ENCODE measurements at places on chromosomes 16 and 17. TPM values are rescaled to one million over a fixed set of nuclear protein-coding genes. Genes with fewer than 3 reads are reported as not detected.

GRCh38 chr16:50610331-50611262, 62.4 kb downstream of the NKD1 start:
- H3K36me3 ChIP-seq, result no peaks in the 10 kb centered on the region
- no peaks in the 10 kb centered on the region for H3K4me1 ChIP-seq
- no peaks in the 10 kb centered on the region for H3K27me3 ChIP-seq

DNA sequence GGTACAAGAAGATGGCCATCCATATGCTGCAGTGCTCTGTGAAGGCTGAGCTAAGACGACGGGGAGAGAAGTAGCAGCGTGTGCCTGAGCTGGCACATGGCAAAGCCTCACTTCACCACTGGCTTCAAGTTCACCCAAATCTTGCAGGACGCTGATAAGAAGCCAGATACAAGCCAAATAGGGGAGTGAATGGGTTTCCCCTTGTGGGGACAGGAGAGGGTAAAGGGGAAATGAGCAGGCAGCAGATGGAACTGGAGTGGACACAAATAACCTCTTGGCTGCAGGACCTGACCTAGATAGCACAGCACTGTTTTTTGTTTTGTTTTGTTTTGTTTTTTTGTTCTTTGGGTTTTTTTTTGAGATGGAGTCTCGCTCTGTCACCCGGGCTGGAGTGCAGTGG, 21.0 kb upstream of the PITPNA start:
- H3K36me3 ChIP-seq, result no peaks in the 10 kb centered on the region
- no peak overlapping the region for H3K27ac ChIP-seq
- H3K27me3 ChIP-seq, result no peaks in the 10 kb centered on the region
- no peak overlapping the region for H3K4me3 ChIP-seq

GRCh38 chr16:79598063-79598347, 2.5 kb downstream of the MAF start:
- H3K27ac ChIP-seq, result peak overlapping the region; percentile 8
- DNase-seq, result no peak
- peak overlapping the region; percentile 52 for H3K4me3 ChIP-seq

DNA sequence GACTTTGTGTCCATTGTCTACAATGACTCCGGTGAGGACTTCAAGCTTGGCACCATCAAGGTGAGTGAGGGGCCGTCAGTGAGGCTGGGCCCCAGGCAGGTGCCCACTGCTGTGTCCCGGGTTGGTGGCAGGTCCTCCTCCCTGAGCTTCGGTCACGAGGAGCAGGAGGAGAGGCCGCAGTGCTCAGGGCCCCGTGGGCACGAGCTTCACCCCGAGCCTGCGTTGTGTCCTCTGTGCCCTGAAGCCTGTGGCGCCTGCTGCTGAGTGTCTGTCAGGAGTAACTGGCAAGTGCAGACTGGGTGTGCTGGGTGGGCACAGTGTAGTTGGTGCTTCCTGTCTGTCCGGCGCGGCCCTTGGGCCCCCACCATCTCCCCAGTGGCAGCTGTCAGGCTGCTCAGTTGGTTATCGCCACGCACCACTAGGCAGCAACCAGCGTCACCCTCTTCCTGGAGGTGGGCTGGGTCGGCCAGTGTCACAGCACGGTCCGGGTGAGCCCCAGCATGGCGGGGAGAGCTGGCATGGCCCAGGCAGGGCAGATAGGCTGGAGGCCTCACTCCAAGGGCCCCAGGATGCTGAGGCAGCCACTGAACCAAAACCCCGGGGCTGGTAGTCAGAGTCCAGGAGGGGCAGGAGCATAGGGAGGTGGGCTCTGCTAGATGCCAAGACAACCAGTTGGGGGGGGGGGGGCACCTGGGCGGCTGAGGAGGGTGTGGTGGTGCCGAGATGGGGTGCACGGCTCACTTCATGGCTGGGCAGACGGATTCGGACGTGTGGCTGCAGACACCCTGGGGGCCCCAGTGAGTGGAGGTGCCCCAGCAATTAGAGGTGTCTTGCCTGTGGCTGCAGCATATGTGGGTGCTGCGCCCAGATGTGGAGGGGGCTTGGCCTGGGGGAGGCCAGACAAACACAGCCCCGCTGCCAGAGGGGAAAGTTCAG, 39.3 kb downstream of the TSC2 start:
- no peak overlapping the region for H3K27ac ChIP-seq
- H3K36me3 ChIP-seq, result peaks cover 48% of the 10 kb centered on the region
- H3K4me3 ChIP-seq, result no peak overlapping the region
- no peak for DNase-seq

DNA sequence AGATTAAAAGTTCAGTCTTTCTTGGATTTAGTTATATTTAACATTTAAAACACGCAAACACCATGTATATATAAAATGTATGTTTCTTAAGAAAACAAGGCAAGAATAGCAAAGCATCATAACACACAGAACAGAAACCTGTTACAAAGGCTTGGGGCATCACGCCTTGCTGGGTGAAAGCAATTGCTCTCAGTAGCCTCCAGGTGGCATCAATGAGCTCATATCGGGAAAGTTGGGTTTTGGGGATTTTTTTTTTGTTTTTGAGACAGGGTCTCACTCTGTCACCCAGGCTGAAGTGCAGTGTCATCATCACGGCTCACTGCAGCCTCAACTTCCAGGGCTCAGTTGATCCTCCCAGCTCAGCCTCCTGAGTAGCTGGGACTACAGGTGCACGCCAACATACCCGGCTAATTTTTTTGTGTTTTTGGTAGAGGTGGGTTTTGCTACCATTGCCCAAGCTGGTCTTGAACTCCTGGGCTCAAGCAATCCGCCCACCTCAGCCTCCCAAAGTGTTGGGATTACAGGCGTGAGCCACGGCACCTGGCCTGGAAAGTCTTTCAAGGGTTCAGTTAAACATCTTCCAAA, 56.9 kb downstream of the CYB5D2 start:
- no peak overlapping the region for H3K27ac ChIP-seq
- peaks cover 25% of the 10 kb centered on the region for H3K36me3 ChIP-seq
- no peaks in the 10 kb centered on the region for H3K4me1 ChIP-seq
- H3K4me3 ChIP-seq, result no peak overlapping the region

- peak; percentile 85 for DNase-seq
- H3K27me3 ChIP-seq, result no peaks in the 10 kb centered on the region
- no peaks in the 10 kb centered on the region for H3K4me1 ChIP-seq
- no peak overlapping the region for H3K27ac ChIP-seq
These were observed 172.6 kb downstream of the CDK5R1 start for GRCh38 chr17:32659419-32659842.

- H3K36me3 ChIP-seq, result no peaks in the 10 kb centered on the region
- peaks cover 18% of the 10 kb centered on the region for H3K4me1 ChIP-seq
- H3K27ac ChIP-seq, result no peak overlapping the region
- no peak for DNase-seq
These were observed 1.2 kb downstream of the HS3ST4 start for GRCh38 chr16:25692742-25693508.

The SLFN14 gene
- not detected for total RNA-seq

The TNS4 gene
- total RNA-seq, result not detected
